Activated T-helper 2 cell treated with anti-CD3 and anti-CD28 coated beads, Interferon-gamma antibody, Interleukin-2, Interleukin-4, amounts not matched to agents 10 μg/mL and 5 μg/mL and 100 μg/mL, durations not matched to agents 14 hours and 24 hours and 36 hours (primary cell): ENCODE measurements at places on chromosomes 7 and 10. TPM values are rescaled to one million over a fixed set of nuclear protein-coding genes. Genes with fewer than 3 reads are reported as not detected.

Gene TMEM26
- not detected in 2 replicates for total RNA-seq

Gene MOGAT3
- not detected in 2 replicates for total RNA-seq

Gene ANKRD30A
- not detected in 2 replicates for total RNA-seq

Gene CYP17A1
- not detected in 2 replicates for total RNA-seq

Gene SEMA3C
- total RNA-seq, result 0.16 TPM in 1 of 2 replicates, not detected in the other

Gene GDF2
- not detected in 2 replicates for total RNA-seq

Gene SPDYE16
- total RNA-seq, result 0.14 and 0.30 TPM in 2 replicates

Gene HOXA1
- total RNA-seq, result 0.11 and 0.16 TPM in 2 replicates

Gene DUSP5
- 84.3 and 86.2 TPM in 2 replicates for total RNA-seq

Gene TAF3
- total RNA-seq, result 17.4 and 17.9 TPM in 2 replicates

Gene GHRHR
- total RNA-seq, result not detected in 2 replicates

Gene LRRC4
- total RNA-seq, result 0.16 TPM in 1 of 2 replicates, not detected in the other

Gene PLA2G12B
- total RNA-seq, result not detected in 2 replicates

Gene MRLN
- not detected in 2 replicates for total RNA-seq

GRCh38 chr7:36312064-36312914 is 77.4 kb upstream of the ANLN start:
- no peak for DNase-seq

DNA sequence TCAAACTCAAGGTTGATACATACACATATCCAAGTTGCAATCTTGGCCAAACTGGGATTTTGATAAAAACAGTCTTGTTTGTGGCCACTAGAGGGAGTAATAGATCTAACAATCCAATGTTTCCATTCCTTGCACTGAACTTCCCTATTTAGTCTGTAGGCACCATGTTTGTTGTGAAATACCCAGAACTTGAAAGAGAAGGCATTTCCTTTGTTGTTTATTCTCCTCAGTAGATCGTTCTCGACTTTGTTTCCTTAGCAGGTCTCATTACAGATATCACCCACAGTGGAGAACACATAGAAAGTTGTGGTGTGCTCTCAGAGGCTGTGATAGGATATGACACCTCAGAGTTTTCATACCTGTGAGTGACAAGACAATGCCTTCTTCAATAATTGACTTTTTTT is 70.3 kb upstream of the MXI1 start:
- no peak for DNase-seq

GRCh38 chr10:44936314-44936975 is 23.2 kb upstream of the RASSF4 start:
- no peak for DNase-seq

DNA sequence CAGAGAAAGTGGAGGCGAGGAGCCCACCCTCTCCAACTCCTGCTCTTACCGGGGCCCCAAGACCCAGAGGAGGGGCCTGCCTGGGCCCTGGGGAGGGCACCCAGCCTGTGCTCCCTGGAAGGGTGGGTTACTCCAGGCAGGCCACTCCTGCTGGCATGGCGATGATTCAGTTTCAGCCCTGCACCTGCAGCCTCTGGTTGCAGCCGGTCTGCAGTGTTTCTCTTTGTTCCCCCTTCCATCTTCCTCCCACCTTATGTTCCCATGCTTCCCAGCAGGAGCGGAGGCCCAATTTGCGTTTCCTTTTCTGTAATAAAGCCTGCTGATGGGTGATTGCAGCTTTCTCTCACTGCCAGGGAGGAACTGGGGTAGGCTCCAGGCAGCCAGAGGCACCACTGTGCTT is 53.2 kb upstream of the FAM20C start:
- DNase-seq, result no peak

GRCh38 chr10:97230146-97230545 is 44.4 kb upstream of the SLIT1 start:
- DNase-seq, result no peak

GRCh38 chr7:44163591-44163990 is 22.5 kb upstream of the MYL7 start:
- DNase-seq, result no peak

GRCh38 chr7:25802057-25802456 is 349.9 kb upstream of the NFE2L3 start:
- no peak for DNase-seq

DNA sequence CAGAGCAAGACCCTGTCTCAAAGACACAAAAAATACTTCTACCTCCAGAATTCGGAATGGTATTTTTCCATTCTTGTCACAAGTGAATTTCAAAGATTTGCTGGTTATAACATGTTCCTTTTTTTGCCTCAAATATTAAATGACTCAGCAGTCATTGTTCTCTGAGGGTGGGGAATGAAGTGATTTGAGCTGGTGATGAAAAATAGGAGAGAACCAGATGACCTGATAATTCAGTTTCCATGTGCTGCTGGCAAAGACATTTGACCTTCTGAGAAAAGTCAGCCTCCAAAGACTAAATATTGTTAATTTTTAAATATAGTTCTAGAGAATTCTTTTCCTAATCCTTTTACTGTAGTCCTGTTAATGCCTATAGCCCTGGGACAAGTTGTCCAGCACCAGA is 78.9 kb downstream of the CACNB2 start:
- DNase-seq, result no peak

- no peak for DNase-seq
Observed at GRCh38 chr7:127154958-127155357, 97.8 kb downstream of the GRM8 start.

GRCh38 chr7:126483972-126484371 is 768.8 kb downstream of the GRM8 start:
- DNase-seq, result no peak

GRCh38 chr10:5070648-5071410 is 23.4 kb upstream of the AKR1C3 start:
- DNase-seq, result no peak

GRCh38 chr7:50724526-50725520 is 57.9 kb downstream of the GRB10 start:
- DNase-seq, result no peak

DNA sequence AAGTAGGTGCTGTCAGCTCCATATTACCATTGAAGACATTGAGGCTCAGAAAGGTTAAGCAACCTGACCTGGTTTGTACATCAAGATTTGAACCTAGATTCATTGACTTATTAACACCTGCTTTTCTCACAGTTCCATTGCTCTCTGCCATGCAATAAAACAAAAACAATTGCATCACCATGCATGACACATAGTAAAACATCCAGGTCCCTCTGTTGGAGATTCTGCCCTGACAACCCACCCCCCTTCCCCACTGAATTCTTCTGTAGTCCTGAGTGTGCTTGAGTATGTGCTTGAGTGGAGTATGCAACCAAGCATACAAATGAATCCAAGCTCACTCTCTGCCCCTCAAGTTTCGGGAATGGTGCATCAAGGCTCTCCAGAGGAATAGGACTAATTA is 6.0 kb upstream of the LMBR1 start:
- DNase-seq, result no peak

DNA sequence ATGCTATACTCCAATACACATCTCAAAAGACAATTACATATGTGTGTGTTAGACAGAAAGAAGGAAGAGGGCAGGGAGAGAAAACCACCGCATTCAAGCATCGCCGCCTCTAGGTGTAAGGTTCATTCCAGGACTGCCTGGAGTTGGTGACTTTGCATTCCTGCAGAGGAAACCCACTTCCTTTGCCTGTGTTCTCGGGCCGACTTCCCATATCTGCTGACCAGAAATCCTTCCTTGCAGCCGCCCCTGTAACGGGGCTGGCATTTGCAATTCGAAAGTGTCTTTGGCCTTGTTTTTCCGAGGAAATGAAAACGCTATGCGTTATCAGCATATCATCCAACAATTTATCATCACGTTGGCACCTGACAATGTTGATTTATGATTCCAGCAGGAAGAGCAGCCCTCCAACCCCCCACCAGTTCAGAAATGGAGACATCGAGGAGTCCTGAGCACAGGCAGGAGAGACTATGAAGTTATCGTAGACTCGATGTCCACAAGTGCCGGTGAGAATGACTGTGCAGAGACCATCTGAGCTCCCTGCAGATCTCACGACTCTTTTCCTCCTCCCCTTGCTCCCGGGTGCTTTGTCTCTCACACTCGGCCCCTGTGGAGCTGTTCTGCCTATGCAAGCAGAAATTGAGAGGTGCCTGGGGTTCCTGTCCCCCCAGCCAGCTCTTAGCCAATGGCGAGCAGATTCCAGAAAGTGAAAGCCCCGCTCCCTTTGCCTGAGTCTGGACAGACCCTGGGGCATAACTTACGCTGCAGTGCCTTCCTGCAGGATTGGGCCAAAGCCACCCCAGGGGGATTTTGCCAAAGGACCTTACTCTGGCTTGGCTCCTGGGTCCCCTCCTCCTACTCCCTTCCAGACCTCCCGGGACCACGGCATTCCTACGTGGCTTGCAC is 68.9 kb upstream of the FOXK1 start:
- DNase-seq, result no peak

- no peak for DNase-seq
Observed at GRCh38 chr10:23063973-23064812, 31.2 kb upstream of the MSRB2 start.

DNA sequence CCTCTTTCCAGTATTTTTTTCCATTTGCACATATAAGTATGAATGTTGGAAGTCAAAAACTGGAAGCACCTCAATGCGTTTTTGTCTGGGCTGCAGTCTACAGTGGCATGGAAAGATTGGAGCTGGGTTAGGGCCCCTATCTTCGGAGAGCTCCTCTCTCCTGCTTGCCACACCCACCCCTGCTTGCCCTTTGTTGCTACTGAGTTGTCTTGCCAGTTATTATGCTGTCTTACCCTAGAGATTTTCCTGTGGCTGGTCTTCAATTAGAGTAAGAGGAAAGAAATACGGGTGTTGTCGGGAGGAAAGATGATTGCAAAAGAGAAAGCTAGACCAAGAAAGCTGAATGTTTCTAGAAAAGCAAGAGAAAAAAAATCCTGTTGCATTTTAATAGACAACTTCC is 228.9 kb upstream of the CELF2 start:
- no peak for DNase-seq

- no peak for DNase-seq
Observed at GRCh38 chr10:12027539-12027938, 15.1 kb downstream of the UPF2 start.

DNA sequence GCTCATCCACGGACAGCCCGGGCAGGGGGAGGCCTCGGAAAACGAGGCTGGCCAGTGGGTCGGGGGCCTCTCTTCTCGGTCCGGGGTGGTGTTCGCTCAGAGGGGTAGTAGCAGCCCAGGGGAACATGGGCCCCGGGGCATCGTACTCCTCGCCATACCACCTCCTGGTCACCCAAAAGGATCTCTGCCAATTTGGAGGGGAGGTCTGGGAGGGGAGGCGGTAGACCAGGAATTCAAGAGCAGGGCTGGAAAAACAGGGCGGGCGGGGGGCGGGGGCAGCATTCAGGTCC is 67.4 kb downstream of the SLC29A4 start:
- DNase-seq, result no peak

DNA sequence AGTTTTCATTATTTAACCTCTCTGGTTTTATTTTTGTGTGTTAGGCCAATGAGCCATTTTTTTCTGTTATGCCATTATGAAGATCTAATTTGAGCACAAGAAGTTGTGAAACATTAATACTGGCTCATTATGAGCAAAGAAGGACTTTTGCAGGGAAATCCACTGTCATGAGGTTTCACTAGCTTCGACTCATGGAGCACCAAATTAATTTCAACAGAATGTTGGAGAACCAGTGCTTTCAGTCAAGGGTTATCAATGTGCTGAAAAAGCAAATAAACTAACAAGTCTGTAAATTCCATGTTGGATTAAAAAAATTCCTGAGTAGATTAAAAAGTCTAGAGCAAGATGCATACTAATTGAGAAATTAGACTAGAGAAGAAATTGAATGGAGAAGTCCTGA is 594.2 kb upstream of the FZD8 start:
- DNase-seq, result no peak

- no peak for DNase-seq
Observed at GRCh38 chr10:29804025-29804852, 169.5 kb upstream of the SVIL start.

DNA sequence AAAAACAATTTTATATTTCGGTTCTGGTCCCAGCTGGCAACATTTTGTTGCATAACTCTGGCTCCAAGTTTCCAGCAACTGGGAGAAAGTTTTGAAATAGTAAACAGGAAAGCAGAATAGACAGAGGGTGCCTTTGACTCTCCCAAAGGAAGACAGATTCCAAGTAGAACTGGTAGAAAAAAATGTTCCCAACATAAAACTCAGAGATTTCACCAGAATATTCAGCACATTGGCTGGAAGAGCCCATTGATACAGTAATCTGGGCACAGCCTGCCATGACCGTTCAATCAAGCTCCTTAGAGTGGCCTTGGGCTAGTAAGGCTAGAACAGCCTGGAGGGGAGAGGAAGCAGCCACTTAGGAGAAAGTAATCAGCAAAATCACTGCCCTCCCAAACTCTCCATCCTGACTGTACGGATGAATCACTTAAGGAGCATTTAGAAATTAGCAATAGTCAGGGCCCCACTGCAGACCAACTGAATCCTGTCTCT is 120.4 kb downstream of the CUBN start:
- DNase-seq, result no peak
